ENCODE measurements at places on chromosomes 1 and 21.

GRCh38 chr1:39288735-39289465 is 84.4 kb downstream of the MACF1 start:
- no peak for DNase-seq

DNA sequence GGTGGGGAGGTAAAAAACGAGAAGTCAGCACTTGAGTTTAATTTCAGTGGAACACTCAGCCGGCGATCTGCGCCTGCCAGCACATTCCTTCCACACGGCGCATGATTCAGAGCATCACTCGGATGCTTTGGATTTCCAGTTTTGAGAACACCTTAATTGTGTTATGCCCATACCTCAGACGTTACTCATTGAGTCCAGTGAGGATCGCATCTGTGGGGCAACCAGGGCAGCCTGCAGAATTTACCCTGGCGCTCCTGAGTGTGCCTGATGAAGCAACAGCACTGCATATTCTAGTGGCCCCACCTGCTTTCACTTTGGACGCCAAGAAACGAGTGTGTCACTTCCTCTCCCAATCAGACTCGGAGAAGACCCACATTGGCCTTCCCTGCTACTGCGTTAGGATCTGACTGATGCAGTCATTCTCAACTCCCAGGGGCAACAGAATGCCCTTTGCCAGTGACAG is 19.9 kb downstream of the FAM89A start:
- no peak for DNase-seq

GRCh38 chr1:66599899-66600737 is 66.2 kb downstream of the SGIP1 start:
- no peak for DNase-seq

- DNase-seq = no peak
Measured at GRCh38 chr1:227895828-227896685, 51.7 kb downstream of the WNT9A start.

- no peak for DNase-seq
Measured at GRCh38 chr1:209772126-209772525, 12.2 kb downstream of the C1orf74 start.
